CD8-positive, alpha-beta memory T cell (primary cell): ENCODE measurements at places on chromosomes 12 and 14.

DNA sequence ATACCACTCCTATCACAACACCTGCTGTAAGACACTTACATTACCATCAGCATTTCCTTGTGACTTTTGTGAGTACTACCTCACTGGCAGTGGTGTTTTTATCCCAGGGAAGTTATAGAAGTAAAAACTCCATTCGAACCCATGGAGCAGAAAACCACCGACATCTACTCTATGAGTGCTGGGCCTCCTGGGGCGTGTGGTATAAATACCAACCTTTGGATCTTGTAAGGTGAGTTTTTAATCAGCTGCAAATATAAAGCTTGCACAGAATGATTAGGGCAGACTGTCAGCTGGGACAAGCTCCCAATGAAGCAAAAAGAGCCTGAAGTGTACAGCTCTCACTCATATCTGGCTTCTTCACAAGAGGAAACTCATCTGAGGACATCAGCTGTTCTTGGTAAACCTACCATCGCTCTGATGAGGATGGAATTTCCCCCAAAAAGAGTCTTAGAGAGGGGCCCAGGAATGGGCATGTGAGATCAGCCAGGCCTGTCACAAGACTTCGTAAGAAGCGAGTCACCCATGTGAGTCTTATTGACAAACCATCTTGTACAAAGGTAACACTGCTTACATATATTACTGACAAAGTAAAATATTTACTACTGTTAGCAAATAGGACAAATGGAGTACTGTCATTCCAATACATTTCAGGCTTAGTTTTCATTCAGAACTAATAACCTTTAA is 170.0 kb downstream of the SLC5A8 start:
- no peak for DNase-seq

GRCh38 chr14:39369029-39369428 is 63.2 kb downstream of the FBXO33 start:
- DNase-seq, result no peak

- DNase-seq, result no peak
Measured at GRCh38 chr14:65937079-65937959, 524.8 kb downstream of the FUT8 start.

DNA sequence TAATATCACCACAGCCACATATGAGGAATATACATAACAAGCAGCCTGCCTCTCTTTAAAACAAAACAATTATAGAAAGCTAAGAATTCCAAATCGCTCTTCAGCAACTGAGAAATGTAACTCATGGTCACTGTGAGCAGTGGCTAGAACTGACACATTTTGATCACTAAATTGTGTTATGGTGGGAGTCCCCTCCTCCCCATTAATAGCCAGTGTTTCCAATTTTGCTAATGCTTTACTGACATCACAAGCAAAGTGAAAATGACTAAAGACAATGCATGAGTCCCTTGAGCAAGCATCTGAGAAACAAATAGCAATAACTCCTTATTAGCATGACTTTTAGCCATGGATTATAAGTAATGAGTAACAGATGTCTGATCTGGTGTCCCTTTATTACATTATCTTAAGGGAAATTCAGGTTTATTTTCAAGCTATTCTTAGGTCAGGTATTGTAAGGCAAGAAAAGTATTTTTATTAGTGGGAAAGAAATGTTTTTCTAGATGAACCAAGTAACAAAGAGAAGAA is 148.3 kb downstream of the KCNH5 start:
- no peak for DNase-seq

- DNase-seq, result no peak
Measured at GRCh38 chr12:87246726-87247125, 782.5 kb downstream of the C12orf50 start.

- DNase-seq, result no peak
Measured at GRCh38 chr12:15592934-15593333, 196.3 kb downstream of the EPS8 start.

DNA sequence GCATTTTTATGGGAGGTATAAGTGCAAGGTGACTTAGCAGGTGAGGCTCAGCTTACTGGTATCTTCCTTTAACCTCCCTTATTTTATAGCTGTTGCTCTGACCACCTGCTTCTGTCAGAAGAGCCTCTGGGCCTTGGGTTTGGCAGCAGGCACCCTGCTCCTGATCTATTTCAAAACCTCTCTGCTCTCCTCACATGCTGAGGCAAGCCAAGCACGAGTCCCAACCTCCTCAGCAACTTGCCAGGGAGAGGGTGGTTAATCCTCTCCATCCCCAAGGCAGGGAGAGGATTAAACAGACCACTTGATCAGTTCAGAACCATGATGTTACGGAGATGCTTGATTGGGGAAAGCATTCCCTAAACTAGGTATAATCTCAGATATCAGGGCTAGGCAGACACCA is 5.4 kb downstream of the PLEKHH1 start:
- no peak for DNase-seq

DNA sequence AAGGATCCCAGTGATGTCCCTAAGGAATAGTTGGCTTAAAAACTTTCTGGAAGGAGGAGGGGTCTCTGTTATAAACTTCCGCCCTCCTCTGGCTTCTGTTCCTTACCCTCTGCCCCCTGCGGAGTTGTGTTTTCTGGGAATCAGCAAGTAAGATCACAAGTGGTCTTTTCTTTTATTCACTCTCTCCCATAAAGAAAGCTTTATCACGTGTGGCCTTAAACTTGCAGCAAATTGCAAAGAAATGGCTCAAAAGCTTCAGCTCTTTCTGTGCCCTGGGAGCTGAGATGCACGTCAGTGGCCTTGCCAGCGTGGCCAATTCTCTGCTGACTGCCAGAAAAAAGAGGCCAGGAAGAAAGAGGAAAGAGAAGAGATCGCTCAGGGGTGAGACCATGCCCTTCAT is at the start of gene SLCO1C1:
TSS of gene SLCO1C1 (plus strand) at position 101 of the 400 bp plus-strand sequence. CDS start 4,245 bp downstream, outside the sequence.
- DNase-seq, result no peak

- no peak for DNase-seq
Measured at GRCh38 chr12:104694161-104694560, 237.4 kb downstream of the CHST11 start.

GRCh38 chr12:26848156-26848825 is 15.3 kb upstream of the ITPR2 start:
- no peak for DNase-seq

DNA sequence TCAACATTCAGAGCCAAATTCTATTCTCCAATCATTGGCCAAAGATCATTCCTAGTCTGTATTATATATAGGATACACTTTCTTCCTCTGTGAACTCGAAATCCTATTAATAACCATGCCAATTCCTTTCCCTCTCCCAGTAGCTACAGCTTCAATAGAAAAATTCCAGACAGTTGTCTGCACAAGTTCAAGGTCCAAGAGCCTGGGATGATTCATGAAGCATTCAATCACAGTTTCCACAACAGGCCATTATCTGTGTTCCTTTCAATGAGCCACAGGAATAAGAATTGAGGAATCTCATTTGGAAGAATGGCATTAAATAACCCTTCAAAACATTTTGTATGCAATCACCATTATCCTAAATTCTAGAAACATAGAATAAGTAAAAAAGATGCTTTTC is 437.4 kb downstream of the RMST start:
- no peak for DNase-seq

DNA sequence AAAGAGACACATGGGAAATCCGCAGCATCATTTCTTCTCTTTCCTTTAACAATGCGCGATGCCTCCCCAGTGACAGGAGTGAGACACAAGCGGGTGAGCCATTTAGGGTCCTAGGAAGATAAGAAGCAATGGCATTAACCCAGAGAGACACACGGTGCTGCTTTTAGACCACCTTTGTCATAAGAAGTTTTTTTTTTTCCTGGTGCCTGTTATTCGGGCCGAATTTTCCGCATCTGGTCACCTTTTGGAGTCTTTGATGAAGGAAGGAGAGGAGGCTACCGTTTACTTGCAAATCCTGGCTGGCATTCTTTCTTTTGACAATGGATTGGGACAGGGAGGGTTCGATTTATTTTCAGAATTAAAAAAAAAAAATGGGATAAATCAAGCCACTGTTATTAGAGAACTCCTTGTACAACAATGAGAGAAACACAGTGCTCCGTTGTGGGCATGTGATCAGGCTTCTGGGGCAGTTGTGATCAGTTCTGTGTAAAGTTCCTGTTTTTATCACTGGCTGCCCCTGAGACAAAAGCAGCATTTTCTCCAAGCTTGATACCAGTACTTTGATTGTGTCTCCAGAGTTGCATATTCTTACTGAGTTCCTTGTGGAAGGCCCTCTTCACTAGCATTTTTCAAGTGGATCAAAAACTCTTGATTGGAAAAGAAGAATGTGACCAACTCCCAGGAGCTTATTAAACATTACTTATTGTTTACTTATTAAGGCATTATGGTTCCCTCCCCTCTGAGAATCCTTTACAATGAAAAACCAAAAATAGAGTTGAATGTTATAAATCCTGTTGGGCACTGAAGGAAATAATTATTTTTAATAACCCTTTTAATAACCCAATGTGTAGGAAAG is 1.1 kb downstream of the DIP2B start:
- DNase-seq, result no peak

DNA sequence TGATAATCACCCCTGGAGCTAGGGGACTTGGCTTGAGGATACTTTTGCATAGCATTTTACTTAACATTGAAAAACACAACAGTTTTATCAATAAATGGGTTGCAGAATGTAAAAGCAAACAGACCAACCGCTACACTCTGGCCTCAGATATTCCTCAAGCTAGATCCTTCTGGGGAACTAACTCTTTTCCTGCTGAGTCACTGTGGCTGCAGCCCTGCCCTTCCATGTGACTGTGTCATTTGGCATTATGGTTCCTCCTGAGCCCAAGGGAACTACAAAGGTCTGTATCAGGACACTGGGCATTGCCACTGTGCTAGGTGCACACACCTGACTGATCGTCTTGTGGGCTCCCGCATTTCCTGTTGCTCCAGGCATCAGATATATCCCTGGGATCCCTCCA is 56.6 kb downstream of the TTC9 start:
- DNase-seq, result no peak

GRCh38 chr14:81565441-81566290 is 32.0 kb upstream of the SEL1L start:
- DNase-seq, result no peak

GRCh38 chr14:54709444-54709843 is 142.5 kb downstream of the SAMD4A start:
- no peak for DNase-seq

DNA sequence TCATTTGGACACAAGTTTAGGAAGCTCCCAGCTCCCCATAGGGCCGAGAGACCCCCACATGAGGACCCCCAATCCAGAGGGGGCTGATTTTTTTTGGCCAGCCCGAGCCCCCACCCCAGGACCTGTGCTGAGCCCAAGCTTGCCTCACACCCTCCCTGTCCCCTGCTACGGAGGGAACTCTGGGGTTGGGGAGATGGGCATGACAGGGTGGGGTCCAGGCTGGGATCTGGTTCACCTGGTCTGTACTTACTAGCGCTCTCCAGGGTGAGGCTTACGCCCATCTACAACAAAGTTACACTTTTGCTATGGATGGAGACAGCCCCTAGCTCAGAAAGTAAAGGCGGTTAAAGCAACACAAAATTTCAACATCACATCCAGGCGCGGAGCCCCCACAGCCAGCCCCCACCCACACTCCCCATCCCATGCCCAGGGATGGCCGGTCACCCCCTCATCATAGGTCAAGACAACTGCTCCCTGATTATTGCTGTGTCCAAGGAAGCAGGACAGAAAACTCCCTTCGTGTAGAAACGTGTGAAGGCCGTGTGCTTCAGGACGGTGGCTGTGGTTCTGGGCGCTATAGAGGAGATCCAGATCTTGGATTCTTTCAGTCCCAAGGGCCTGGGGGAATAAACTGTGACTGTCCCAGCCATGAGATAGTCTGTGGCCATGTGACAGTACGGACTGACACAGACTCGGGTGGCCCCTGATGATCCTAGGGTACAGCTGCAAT is 10.7 kb downstream of the SLC25A29 start:
- no peak for DNase-seq

DNA sequence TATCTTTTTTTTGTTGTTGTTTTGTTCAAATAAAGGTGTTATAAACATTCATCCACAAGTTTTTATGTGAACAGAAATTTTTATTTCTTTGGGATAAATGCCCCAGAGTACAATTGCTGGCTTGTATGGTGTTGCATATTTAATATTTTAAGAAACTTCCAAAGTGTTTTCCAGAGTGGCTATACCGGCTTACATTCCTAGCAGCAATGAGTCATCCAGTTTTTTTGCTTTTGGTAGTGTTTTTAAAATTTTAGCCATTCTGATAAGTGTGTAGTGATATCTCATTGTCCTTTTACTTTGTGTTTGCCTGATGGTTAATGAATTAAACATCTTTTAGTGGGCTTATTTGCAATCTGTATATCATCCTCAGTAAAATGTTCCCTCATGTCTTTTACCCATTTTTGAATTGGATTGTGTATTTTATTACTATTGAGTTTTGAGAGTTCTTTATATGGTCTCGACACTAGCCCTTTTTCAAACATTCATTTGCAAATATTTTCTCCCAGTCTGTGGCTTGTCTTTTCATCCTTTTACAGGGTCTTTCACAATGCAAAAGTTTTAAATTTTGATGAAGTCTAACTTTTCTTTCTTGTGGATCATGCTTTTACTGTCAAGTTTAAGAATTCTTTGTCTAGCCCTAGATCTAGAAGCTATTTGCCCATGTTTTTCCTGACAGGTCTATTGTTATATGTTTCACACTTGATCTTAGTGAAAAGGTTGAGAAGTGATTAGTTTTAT is 29.5 kb downstream of the PPP4R4 start:
- no peak for DNase-seq

DNA sequence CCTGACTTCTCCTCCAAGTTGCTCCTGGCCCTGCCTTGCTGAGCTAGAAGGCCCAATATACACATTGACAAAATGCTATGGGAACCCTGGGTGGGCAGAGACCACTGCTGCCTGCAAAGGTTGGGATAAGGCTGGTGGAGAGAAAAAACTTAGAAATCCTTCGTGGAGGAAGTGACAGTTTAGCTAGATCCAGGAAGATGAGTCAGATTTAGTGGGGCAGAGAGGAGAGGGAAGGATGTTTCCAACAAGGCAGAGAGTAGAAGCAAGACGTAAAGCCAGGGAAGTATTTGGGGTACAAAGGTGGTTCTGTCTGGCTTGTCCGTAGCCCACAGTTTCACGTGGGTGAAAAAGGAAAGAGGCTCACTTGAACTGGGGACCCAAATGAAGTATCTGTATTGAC is 69.0 kb upstream of the CLMN start:
- DNase-seq, result no peak

GRCh38 chr14:95830386-95830785 is 46.2 kb upstream of the TUNAR start:
- DNase-seq, result no peak

GRCh38 chr14:32343926-32344430 is 14.9 kb downstream of the AKAP6 start:
- no peak for DNase-seq

DNA sequence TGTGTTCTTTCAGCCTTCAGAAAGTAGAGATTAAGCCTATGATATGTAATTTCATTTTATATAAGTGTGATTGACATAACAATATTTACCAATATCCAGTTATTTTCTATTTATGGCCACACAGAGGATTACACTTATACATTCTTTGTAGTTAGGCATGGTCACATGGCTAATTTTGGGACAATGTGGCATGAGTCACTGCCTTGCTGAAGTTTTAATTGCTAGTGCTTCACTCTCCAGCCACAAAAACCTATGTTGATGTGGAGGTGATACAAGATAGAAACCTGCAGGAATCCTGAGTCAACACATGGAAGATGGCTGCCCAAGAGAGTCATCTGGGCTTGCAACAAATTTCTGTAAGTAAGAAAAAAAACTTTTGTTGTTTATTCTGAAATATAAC is 17.0 kb downstream of the CLEC14A start:
- DNase-seq, result no peak
